ENCODE measurements at places on chromosomes 2 and 18.

DNA sequence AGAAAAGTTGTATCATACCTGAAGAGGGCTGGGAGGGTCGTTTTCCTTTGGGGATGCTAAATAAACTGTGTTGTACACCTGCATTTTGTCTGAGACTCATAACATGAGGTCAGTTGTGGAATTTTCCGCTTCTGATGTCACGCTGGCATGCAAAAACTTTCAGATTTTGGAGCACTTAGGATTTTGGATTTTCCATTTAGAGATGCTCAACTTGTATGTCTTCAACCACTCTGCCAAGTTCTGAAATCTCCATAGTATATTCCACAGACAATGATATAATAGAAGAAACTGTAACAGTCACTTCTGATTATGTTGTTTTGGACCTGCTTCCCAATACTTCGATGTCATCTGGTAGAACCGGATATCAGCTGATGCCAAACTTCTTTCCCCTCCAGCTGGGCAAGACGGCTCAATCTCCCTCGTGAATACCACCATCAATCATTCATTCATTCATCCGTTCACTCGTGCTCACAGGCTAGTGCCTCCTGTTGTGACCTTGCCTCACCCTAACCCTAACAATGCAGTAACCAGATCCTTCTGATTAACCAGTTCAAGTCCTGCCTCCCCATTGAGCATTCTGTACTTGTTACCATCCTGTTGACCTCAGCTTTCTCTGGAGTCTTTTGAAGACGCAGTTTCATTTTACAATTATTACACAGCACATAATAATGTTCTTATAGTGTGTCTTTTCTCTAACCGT is 5.3 kb upstream of the PLEKHH2 start:
- no peak for DNase-seq

DNA sequence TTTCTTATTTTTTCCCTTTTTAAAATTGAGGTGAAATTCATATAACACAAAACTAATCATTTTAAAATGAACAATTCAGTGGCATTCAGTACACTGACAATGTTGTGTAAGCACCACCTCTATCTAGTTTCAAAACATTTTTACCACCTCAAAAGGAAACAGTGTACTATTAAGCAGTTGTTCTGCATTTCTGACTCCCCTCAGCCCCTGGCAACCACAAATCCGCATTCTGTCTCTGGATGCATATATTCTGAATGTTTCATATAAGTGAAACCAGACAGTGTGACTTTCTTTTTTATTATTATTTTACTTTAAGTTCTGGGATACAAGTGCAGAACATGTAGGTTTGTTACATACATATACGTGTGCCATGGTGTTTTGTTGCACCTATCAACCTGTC is 19.2 kb upstream of the TANK start:
- DNase-seq = no peak

- DNase-seq = no peak
Observed at GRCh38 chr2:109527846-109528705, 85.7 kb downstream of the SEPTIN10 start.

DNA sequence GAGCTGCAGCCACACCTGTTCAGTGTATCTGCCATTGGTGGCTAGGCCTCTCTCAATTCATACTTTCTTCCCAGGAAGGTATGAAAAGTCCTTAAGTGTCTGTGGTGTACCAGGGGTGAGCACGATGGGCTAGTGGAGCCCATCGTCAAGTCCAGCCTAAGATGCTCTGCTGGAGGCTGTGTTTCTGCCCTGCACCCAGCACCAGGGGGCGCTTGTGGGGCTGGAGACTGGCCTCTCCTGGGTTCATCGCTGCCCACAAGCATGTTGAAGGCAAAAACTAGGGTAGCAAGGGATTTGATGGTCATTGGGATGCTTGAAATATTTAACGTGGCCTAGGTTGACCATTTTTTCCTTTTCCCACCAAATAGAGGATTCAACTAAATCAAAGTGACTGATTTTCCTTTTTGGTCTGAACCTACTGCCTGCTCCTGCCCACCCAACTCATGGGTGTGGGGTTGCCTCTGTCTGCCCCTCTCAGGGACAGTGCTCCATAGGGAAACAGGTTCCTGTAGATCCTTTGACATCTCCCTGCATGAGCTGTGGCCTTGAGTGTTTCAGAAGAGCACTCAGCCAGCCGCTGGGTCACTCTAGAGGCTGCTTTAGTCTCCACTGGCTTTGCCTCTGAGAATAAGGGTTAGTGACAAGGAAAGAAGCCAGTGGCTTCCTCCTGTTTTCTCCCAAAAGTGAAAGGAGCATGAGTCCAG is 59.0 kb downstream of the TPGS2 start:
- DNase-seq = peak; percentile 52

DNA sequence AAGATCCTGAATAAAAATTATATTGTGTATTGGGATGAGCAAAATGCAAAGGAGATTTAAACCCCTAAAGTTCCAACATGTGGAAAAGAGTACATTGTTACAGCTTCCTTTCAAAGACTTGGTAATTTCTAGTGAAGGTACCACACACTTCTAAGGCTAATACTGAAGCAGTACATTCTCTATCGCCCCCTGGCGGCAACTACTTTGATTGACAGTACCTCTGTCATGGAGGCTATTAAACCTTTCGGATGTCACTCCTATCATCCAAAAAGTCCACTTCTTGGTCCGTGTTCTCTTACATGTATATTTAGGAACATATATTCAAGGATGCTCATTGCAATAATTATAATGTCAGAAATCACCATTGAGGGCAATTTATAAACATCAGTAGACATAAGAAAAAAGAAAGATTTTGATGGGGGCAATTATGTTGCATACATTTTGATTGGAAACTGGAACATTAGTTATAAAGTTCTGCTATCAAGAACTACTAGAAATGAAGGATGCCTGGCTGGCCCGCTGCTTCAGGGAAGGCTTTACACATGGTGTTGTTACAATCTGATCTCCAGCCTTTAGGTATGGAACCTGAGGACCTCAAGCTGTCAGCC is 601.6 kb downstream of the CPS1 start:
- peak; percentile 8 for DNase-seq

DNA sequence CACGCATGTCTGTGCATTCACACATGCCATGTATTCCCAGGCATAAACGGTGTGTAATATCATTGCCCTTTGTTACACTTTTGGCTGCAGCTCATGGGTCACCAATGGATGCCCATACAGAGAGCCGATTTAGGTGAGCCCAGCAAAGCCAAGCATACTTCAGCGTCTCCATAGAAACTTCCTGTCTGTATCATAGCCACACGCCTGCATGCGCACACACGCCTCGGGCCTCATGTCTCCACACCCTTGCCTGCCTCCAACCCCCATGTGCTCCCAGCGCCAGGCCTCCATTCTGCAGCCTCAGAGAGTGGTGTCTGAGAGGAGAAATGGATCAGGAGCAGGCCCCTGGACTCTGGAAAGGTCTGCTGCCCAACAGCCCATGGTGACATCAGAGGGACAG is 33.5 kb upstream of the SELENOI start:
- DNase-seq = no peak

DNA sequence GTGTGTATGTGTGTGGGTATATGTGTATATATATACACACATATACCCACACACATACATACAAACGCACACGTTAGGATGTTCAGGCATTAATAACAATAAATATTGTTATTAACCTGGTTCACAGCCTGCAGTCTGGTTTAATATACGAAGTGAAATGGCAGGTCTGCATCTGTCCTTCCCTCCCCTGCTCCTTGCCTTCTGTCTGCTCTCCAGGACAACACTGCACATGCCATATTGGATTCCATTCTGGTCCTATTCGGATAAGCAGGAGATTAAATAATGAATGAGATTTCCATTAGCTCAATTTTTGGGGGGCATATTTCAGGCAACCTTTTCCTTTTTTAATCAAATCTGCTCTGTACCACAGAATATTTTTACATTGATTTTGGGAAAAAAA is 158.0 kb downstream of the CELF4 start:
- no peak for DNase-seq

DNA sequence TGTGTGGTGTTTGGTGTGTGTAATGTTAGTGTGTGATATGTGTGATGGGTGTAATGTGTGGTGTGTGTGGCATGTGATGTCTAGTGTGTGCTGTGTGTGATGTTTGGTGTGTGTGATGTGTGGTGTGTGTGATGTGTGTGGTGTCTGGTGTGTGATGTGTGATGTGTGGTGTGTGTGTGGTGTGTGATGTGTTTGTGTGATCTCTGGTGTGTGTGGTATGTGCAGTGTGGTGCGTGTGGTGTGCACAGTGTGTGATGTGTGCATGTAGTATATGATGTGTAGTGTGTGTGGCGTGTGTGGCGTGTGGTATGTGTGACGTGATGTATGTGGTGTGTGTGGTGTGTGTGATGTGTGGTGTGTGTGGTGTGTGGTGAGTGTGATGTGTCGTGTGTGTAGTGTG is 150.3 kb downstream of the TMEM18 start:
- DNase-seq = no peak

- DNase-seq = no peak
Observed at GRCh38 chr2:133193544-133194361, 374.5 kb downstream of the NCKAP5 start.

- DNase-seq = no peak
Observed at GRCh38 chr2:223494942-223495341, 107.2 kb downstream of the SCG2 start.

- DNase-seq = peak; percentile 32
Observed at GRCh38 chr18:9792565-9793245, 84.6 kb downstream of the RAB31 start.

DNA sequence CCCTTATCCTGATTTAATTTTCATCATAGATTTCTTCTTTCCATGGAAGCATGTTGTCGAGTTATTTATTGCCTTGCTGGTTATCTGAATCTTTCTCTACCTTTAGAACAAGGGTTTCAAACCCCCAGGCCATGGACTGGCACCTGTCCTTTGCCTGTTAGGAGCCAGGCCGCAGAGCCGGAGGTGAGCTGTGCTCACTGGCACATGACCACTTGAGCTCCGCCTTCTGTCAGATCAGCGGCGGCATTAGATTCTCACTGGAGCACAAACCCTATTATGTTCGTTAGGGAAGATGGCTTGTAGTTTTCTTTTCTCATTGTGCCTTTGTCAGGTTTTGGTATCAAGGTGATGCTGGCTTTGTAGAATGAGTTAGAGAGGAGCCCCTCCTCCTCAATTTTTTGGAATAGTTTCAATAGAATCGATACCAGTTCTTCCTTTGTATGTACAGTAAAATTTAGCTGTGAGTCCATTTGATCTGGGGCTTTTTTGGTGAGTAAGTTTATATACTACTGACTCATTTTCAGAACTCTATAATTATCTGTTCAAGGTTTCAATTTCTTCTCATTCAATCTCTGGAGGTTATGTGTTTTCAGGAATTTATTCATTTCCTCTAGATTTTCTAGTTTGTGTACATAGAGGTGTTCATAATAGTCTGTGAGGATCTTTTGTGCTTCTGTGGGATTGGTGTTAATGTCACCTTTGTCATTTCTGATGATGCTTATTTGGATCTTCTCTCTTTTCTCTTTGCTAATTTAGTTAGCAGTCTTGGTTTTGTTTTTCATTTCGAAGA is 668.0 kb upstream of the FAM98A start:
- DNase-seq = no peak

DNA sequence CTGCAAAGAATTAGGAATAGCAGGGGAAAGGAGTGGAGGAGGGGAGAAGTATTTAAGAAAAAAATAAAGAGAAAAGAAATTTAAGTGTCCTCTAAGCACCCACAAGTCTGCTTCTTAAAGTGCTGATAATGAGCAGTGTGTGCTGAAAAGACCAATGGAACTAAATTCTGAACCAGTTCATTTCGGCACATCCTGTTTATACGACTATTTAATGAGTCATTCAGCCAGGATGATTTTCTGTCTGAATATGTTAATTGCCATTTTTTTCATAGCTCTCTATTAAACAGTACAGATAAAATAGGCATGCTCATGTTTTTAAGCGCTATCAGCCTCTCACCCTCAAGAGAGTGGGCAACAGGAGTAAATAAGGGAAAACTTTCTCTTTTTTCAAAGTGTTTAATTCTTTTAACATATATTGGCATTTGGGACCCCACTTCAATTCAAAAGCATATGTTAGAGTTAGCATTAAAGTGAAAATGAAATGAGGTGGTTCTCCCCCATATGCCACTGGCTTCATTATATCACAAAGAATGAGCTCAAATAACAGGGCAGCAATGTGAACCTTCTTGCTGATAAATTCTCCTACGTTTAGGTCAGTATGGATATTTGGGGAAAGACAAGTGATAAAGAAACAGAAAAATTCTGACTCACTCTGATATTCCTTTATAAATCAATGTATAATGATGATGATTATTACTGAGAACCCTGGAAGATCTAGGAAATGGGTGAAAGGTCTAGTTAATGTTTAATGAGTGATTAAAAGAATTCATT is 87.5 kb downstream of the TCF4 start:
- DNase-seq = no peak

GRCh38 chr2:11553661-11554398 is 20.0 kb downstream of the GREB1 start:
- DNase-seq = no peak

GRCh38 chr2:58032764-58033080 is 13.9 kb upstream of the VRK2 start:
- no peak for DNase-seq

DNA sequence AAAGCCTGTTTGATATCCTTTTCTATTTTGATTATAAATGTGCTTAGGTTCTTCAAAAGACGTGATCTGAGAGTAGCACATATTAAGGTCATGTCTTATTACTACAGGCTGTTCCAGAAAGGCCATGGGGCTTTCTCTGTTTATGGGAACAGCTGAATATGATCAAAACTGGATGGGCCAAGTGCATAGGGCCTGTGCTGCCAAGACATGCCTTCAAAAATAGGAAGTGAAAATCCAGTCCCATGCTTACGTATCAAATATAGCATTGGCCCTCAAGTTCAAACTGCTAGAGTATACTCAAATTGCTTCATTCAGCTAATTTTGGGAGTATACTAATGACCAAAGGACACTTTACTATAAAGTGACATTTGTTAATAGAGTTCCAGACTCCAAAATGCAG is 24.1 kb downstream of the SLC25A52 start:
- no peak for DNase-seq

DNA sequence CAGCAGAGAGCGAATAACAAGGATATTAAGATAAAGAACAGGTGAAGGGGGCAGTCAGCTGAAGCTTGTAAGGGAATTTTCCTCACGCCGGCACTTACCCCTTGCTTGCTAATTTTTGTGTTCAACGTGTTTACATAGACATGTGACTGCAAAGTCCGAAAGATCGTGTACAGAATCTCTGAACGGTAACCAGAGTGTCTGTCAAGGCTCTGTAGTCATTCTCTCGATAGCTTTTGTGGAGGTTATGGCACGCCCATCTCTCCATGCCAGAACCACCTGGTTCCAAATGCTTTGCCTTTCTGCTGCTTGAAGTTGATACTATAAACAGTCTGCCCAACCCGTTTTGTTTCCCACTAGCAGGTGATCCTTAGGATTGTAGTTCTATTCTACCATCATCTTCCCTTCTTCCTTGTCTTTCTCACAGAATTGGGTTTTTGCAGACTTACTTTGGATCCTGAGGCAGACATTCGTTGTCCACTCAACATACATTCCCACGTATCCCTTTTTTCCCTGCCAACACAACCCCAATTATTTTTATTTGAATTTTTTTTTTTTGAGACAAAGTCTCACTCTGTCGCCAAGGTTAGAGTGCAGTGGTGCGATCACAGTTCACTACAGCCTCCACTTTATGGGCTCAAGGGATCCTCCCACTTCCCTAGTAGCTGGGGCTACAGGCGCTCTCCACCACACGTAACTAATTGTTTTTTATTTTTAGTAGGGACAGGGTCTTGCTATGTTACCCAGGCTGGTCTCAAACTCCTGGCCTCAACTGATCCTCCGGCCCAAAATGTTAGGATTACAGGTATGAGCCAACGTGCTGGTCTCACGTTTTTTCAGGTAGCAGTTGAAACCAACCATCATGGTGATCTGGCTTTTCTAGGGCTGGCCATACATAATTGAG is 1.3 kb upstream of the USP34 start:
- peak; percentile 24 for DNase-seq

Data from germinal center (tissue), 1 donor.